ENCODE measurements at places on chromosomes 7 and 10. TPM values are rescaled to one million over a fixed set of nuclear protein-coding genes. Genes with fewer than 3 reads are reported as not detected.
A peak's percentile ranks its signal among the peaks of the same experiment; 100 is the strongest.

- H3K27ac ChIP-seq = no peak overlapping the region
- no peak overlapping the region for H3K4me3 ChIP-seq
- no peak for DNase-seq
Observed at GRCh38 chr7:134478707-134479106, 19.8 kb upstream of the AKR1B1 start.

- peaks cover 74% of the 10 kb centered on the region for H3K4me1 ChIP-seq
- no peaks in the 10 kb centered on the region for H3K27me3 ChIP-seq
- no peaks in the 10 kb centered on the region for H3K36me3 ChIP-seq
- H3K4me3 ChIP-seq = no peak overlapping the region
- no peak overlapping the region for H3K27ac ChIP-seq
Observed at GRCh38 chr10:3807211-3807927, 22.4 kb upstream of the KLF6 start.

DNA sequence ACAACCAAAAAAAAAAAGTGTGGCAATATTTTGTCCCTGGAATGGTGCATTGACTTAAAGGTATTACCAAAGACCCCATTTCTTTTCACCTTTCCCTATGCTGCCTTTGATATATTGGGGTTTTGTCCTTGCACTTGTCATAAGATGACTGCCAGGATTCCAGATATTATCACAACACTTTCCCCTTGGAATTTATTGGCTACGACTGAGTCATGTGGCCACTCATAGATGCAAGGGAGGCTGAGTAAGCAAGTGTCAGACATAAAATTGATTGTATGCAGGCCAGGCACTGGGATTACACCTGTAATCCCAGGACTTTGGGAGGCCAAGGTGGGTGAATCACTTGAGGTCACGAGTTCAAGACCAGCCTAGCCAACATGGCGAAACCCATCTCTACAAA, 83.6 kb downstream of the PPP1R3C start:
- no peaks in the 10 kb centered on the region for H3K36me3 ChIP-seq
- H3K4me3 ChIP-seq = no peak overlapping the region
- H3K4me1 ChIP-seq = no peaks in the 10 kb centered on the region
- no peak for DNase-seq
- H3K27me3 ChIP-seq = no peaks in the 10 kb centered on the region

- no peaks in the 10 kb centered on the region for H3K4me1 ChIP-seq
- H3K27me3 ChIP-seq = no peaks in the 10 kb centered on the region
- no peak overlapping the region for H3K27ac ChIP-seq
- H3K4me3 ChIP-seq = no peak overlapping the region
- H3K36me3 ChIP-seq = no peaks in the 10 kb centered on the region
Observed at GRCh38 chr7:121576148-121576917, 180.2 kb upstream of the FAM3C start.

- no peaks in the 10 kb centered on the region for H3K27me3 ChIP-seq
- H3K4me1 ChIP-seq = no peaks in the 10 kb centered on the region
- DNase-seq = no peak
- no peaks in the 10 kb centered on the region for H3K36me3 ChIP-seq
Observed at GRCh38 chr10:127619546-127620325, 70.6 kb downstream of the NPS start.

DNA sequence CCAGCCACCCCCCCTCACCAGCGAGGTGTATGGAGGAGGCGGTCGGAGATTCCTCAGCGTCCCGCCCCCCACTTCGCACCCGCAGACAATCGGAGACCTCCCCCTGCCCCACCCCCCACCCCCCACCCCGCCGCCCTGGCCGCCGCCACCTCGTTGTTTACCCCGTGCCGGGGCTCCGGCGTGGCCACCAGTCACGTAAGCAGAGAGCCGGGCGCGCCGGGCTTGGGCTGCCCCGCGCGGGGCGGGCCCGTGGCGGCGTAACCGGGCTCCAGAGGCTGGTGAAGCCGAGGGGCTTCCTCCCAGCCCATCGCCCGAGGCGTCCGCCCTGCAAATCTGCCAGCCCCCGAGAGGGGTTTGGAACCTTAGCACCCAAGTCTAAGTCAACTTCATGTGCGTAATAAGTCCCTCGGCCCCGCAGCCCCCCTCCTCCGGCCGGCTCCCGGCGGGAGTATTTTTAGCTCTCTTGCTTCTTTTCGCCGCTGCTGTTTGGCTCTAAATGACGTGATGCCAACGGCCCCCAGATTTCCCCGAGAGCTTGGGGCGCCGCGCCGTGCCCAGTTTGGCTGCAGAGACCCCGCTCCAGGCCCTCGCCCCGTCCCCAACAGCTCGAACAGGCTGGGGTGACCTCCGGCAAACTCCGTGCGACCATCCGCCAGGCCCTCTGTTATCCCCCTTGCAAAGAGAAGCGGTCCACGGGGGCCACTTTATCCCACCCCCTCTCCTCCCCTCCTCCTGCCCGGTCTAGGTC, 2.7 kb downstream of the MXI1 start:
- H3K27ac ChIP-seq = no peak overlapping the region
- H3K36me3 ChIP-seq = no peaks in the 10 kb centered on the region
- peaks cover 67% of the 10 kb centered on the region for H3K4me1 ChIP-seq
- no peaks in the 10 kb centered on the region for H3K27me3 ChIP-seq
- peak overlapping the region; percentile 67 for H3K4me3 ChIP-seq

DNA sequence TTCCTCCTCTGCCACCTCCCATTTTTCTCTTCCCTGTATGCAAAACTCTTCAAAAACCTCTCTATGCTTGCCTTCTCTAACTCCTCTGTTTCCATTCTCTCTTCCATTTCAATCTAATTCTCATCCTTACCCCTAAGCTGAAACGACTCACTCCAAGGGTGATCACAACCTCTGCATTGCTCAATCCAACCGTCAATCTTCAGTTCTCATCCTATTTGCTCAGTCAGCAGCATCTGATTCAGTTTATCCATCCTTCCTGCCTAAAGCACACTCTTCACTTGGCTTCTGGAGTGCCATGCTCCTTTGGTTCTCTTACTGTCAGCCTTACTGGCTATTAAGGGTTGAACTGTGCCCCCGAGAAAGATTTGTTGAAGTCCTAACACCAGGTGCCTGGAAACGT, 163.5 kb upstream of the NEBL start:
- H3K27me3 ChIP-seq = peaks cover 2% of the 10 kb centered on the region
- H3K27ac ChIP-seq = no peak overlapping the region
- DNase-seq = peak; percentile 4

GRCh38 chr7:70578131-70578530, 553.8 kb upstream of the GALNT17 start:
- H3K4me3 ChIP-seq = no peak overlapping the region
- no peak for DNase-seq
- H3K36me3 ChIP-seq = no peaks in the 10 kb centered on the region
- H3K27me3 ChIP-seq = 0 out of 2 replicates have a peak, but pooled peaks cover 3% of the 10 kb centered on the region

DNA sequence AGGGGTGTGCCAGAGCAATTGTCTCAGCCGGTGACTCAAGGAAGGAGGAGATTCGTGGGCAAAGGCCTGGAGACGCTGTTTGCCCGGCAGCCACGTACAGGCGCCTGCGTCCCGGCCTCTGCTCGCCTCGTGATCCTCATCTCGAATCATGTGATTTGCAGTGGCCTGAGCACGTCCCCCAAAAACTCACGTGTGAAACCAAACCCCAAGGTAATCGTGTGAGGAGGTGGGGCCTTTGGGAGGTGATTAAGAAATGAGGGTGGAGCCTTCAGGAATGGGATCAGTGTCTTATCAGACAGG, 226.8 kb downstream of the TCERG1L start:
- no peaks in the 10 kb centered on the region for H3K27me3 ChIP-seq
- no peak overlapping the region for H3K4me3 ChIP-seq
- H3K27ac ChIP-seq = no peak overlapping the region
- H3K36me3 ChIP-seq = no peaks in the 10 kb centered on the region
- no peak for DNase-seq

DNA sequence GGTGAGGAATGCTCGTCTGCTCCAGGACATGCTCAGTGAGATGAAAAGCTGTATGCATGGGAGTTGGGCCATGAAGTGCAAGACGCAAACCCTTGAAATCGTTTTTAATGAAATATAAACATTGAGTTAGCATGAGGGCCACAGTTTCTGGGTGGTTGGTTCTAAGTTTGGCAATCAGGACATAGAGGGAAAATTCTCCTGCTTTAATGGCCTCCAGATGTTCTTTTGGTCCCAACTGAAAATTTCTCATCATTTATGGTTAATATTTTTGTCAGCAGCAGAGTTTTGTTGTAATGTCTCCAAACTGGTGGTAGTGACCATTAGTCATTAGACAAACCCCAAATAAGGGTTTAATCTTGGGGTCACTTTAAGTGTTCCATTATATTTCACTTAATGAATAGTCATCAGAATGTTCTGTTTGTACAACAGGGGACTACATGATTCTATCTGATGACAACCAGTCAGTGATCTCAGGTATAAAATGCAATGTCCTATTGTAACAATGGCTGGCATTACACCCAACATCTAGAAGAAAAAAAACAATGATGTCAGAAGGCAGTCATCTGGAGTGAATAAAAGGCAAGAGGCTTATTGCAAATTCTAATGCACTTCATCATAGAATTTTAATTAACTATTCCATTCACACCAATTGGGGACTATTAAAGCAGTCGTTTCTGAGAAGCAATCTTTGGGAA, 197.4 kb downstream of the JCAD start:
- H3K4me1 ChIP-seq = no peaks in the 10 kb centered on the region
- H3K36me3 ChIP-seq = no peaks in the 10 kb centered on the region
- no peak overlapping the region for H3K27ac ChIP-seq
- no peak for DNase-seq
- no peak overlapping the region for H3K4me3 ChIP-seq

- H3K27me3 ChIP-seq = no peaks in the 10 kb centered on the region
- H3K4me1 ChIP-seq = peaks cover 9% of the 10 kb centered on the region
- H3K27ac ChIP-seq = no peak overlapping the region
- peak; percentile 59 for DNase-seq
- H3K36me3 ChIP-seq = no peaks in the 10 kb centered on the region
Observed at GRCh38 chr10:61974601-61975390, 73.3 kb downstream of the ARID5B start.

DNA sequence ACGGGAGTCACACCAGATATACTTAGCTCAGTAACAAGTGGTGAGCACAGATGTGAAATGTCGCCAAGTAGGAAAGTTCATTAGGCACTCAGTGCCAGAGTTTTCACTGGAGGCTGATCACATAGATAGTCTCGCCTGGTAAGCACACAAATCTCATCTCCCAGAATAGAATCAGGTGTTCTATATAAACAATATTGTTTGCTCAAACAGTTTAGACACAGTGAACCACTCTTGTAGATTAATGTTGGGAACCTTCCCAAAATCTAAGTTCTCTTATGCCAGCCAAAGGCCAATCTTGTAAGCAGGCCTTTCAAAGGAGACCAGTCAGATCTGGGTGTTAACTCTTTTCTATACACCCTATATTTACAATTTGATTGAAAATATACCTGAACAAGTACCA, 716.5 kb upstream of the GRM3 start:
- H3K4me1 ChIP-seq = no peaks in the 10 kb centered on the region
- H3K27ac ChIP-seq = no peak overlapping the region
- no peaks in the 10 kb centered on the region for H3K36me3 ChIP-seq
- DNase-seq = no peak
- H3K27me3 ChIP-seq = no peaks in the 10 kb centered on the region

DNA sequence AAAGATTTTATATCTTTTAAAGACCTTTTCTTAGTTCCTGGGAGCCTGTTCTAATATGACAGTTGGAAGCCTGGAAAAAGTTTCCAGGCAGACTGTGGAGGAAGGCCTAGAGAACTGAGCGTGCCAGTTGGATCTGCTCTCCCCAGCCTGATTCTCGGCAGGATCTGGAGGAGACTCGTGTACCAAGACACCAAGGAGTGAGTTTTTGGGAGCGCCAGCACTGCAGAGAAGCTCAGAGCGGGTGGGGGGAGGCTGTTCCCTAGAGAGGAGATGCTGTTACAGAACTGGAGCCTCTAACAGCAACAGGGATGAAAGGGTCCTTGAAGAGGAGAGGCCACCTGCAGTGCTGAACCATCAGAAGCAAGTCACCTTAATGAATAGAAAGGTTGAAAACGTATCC, 52.9 kb downstream of the LYZL2 start:
- no peak overlapping the region for H3K27ac ChIP-seq
- H3K4me3 ChIP-seq = no peak overlapping the region
- DNase-seq = no peak
- H3K27me3 ChIP-seq = peaks cover 4% of the 10 kb centered on the region
- H3K4me1 ChIP-seq = peaks cover 39% of the 10 kb centered on the region
- H3K36me3 ChIP-seq = no peaks in the 10 kb centered on the region

The NUTM2D gene
- total RNA-seq = 0.19 TPM

The MBL2 gene
- not detected for total RNA-seq

The DNAAF5 gene
- total RNA-seq = 22.6 TPM

The MRLN gene
- not detected for total RNA-seq

The SPDYE1 gene
- total RNA-seq = not detected

The ARHGAP22 gene
- 0.07 TPM for total RNA-seq

The PLEKHS1 gene
- not detected for total RNA-seq

The KIAA1217 gene
- not detected for total RNA-seq

The OR6V1 gene
- total RNA-seq = not detected

The FBXL13 gene
- 4.2 TPM for total RNA-seq

All from Karpas-422 (cell line).